Activated CD4-positive, alpha-beta T cell treated with anti-CD3 and anti-CD28 coated beads, Interleukin-10, Interleukin-2, amounts not matched to agents 100 ng/mL and 50 ng/mL, durations not matched to agents 16 hours and 8 hours (primary cell): ENCODE measurements at places on chromosomes 2 and 18.

GRCh38 chr2:206160125-206160806 is 571 bp downstream of the EEF1B2 start:
- DNase-seq, result peak; percentile 11

GRCh38 chr2:240685771-240686371 is 3.2 kb upstream of the AQP12B start:
- DNase-seq, result no peak

GRCh38 chr18:40371673-40372072 is 1583.4 kb upstream of the PIK3C3 start:
- no peak for DNase-seq

DNA sequence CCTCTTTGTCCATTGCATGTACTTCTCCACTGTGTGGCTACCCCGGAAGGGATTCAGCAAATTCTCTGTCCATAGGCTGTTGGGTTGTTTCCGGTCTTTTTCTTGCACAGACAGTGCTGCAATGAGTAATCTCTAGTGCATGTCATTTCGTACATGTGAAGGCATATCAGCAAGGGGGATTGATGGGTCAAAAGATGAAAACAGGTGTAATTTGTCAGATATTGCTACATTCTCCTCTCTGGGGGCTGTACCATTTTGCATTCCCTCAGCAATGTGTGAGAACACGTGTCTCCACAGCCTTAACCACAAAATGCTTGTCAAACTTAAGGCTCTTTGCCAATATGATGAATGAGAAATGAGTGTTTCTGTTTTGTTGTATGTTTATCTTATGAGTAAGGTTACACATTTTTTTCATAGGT is 60.5 kb downstream of the KLHL29 start:
- peak; percentile 10 for DNase-seq

DNA sequence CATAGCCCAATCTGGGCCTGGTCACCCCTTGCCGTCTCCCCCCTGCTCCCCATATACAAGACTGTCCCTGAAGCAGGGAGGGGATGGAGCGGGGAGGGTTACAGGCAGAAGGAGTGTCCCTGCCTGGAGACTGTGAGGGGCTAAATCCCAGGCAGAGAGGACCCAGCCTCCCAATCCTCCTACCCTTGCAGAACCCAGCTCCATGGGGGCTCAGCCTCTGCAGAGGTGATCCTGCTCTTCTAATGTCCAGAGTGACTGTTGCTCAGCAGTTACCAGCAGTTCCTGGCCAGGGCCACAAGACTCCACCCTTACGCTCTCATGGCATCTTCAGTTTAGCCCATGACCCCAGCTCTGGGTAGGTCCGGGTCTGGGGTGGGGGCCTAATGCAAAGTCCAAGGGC is 58.1 kb downstream of the COA5 start:
- no peak for DNase-seq

DNA sequence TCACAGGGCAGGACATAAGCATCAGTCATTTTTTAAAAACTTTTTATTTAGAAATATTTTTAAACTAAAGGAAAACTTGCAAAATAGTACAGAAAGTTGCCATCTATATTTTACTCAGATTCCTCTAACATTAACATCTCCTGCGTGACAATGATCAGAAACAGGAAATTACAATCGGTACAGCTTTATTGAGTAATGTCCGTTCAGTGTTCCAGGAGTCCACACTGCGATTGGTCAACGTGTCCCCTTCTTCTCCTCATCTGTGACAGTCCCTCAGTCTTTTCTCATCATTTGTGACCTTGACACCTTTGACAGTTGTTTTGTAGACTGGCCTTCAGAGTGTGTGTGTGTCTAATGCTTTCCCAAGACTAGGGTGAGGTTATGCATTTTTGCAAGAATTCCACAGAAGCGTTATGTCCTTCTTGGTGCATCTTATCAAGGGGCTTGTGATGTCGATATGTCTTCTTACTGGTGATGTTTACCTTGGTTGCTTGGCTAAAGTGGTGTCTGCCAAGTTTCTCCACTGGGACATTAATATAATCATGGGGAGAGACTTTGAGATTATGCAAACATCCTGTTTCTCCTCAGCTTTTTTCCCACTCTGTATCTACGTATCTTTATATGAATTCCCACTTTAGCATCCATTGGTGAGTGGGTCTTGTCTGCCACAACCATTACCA is 21.4 kb upstream of the TMEM177 start:
- DNase-seq, result no peak

DNA sequence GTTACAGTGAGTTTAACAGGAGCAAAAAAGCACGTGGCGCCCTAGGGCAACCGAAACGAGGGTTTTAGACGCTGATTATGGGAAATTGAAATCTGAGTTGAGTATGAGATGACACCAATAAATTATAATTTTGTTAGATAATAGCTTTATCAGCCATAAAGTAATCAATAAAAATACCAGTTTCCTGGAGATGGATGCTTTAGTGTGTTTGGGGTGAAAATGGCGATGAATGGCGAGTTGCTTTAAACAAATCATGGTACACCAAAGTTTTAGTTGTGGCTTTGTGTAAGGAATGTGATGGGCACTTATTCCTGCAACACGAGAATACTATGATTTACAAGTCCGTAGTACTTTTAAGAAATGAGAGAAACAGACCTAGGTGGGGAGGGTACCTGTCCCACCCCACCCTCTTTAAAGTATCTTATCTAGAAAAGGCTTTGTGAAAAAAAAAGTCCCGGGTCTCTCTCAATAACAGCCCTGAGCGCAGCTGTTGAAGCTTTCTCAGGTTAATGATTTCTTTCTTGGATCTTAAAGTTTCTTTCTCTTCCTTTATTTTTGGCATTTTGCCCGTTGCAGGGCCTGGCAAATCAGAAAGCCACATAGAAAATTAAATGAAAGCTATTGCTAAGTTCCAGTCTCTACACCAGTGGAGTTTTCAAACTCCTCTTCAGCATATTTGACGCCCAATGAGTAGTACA is 1.5 kb upstream of the RRM2 start:
- DNase-seq, result peak; percentile 32

GRCh38 chr2:9762164-9762563 is 81.1 kb upstream of the TAF1B start:
- DNase-seq, result no peak

DNA sequence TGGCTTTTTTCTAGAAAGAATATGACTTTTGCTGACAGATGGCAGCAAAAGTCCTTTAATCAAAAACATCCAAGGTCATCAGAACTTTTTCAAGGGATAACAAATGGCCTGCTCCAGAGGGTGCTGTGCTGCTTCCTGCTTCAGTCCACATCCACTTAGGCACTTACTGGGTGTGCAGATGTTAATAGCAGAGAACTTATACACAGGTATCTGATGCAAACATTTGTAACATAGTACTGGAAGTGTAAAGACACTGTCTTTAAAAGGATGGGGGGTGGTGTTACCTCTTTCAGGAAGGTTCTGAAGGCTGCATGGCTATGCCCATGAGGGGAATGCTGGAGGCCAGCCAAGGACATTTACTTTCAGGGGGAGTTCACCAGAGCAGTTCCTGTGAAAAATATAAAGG is 5.5 kb downstream of the HOXD8 start:
- no peak for DNase-seq

- DNase-seq, result no peak
Observed at GRCh38 chr2:52402128-52402527, 1365.5 kb upstream of the CHAC2 start.

GRCh38 chr2:30249354-30249753 is 18.0 kb downstream of the LBH start:
- no peak for DNase-seq

DNA sequence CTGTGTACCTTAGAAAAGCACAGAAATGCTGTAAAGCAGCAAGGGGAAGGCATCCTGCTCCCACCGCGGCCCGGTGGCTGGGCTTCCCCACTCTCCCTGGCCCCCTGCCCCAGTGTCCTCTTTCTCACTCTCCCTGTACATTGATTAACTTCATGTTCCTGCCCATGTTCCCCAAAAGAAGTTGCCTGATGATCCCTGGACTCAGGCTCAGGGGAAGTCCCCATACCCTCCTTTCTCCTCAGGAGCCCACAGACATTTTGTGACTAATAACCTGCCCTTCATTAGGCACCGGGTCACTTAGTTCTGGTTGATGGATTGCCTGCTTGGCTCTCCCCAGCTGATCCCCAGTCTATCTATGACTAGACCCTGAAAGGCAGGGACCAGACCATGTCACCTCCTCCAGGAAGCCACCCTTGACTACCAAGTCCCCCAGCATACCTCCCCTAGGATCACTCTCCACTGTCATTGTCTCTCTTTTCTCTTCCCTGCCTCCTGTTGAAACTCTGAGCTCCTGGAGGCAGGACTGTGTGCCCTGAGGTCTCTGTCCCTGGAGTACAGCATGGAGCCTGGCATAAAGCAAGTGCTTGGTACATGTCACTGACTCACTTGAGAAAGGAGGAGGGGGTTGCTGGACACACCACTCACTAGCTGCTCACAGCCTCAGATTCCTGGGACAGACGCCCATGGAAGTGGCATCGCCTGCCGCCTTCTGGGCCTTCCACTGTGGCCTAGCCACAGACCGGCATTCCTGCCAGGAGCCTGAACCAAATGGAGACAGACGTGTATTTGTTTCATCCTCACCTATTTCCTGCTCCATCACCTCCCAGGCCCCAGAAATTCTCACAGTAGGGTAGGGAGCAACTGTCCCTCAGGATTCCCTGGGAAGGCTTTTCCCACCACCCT is 13.5 kb downstream of the MALL start:
- no peak for DNase-seq

DNA sequence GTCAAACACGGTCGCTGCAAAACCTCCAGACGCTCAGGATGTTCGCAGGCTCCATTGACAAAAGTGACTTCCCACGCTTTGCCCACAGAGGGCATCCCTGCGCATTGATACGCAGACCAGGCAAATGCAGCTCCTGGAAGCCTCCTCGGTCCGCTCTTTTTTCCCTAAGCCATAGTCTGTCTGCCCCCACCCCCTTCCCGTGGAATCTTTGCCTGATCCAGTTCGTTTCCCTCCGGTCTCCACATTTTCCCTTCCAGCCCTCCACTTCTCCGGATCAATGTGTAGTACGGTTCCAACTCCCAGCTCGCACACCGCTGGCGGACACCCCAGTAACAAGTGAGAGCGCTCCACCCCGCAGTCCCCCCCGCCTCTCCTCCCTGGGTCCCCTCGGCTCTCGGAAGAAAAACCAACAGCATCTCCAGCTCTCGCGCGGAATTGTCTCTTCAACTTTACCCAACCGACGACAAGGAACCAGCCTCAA is at the start of gene DCC:
Gene DCC, plus strand, starts transcription at position 307 of the 481 bp plus-strand sequence. CDS start 591 bp downstream, outside the sequence.
- DNase-seq, result peak; percentile 2

- no peak for DNase-seq
Observed at GRCh38 chr2:229033816-229034215, 237.3 kb downstream of the PID1 start.

- DNase-seq, result no peak
Observed at GRCh38 chr2:59868981-59869380, 684.5 kb downstream of the BCL11A start.

DNA sequence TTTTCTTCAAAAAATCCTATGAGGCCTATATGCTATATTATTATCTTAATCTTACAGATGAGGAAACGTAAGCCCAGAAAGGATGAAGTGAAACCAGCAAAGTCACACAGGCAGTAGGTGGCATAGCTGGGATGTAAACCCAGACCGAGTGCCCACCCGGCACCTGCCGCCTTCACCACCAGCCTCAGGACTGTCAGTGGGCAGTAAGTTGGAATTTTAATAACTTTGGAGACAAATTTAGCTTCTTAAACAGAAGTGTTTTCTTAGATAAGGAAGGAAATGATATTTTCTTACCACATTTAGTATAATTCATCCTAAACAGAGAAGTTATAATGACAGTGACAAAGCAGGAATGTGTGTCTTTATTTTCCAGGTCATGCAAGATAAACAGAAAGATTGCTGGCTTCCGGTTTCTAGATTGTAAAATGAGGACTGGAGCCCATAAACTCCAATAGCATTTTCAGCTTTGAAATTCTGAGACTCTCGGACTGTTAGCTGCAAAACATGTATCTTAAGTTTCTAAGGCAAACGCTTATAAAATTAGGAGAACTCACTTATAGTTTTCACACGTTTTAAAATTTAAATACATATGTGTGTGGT is 59.3 kb downstream of the CD8B2 start:
- no peak for DNase-seq

- no peak for DNase-seq
Observed at GRCh38 chr2:28488858-28489575, 6.8 kb upstream of the PLB1 start.

DNA sequence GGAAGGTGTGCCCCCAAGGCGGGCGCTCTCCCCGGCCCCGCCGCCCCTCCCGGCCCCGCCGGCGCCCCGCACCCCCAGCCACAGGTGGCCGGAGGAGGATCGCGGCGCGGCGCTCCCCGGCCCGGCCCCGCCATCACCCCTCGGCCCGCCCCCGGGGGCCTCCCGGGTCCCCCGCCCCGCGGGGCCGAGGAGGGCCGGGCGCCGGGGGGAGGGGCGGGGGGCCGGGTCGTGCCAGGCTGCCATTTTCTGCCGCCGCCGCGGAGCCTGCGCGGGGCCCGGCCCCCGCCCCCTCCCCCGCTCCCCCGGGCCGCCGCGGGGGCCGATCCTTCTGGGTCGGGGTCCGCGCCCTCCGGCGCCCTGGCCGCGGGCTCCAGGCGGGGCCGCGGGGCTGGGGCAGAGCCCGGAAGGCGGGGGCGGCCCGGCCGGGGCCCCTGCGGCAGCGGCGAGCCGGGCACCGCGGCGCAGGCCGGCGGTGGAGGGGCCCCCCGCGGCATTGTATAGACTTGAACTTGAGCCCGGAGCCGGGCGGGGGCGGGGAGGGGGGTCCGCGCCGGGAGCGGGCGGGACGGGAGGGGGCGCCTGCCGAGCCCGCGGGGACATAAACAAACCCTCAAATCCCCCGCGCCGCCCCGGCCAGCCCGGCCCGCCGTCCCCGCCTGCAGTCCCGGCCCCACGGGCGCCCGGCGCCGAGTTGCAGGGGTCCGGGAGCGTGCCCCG is 556 bp downstream of the DNMT3A start:
- no peak for DNase-seq

DNA sequence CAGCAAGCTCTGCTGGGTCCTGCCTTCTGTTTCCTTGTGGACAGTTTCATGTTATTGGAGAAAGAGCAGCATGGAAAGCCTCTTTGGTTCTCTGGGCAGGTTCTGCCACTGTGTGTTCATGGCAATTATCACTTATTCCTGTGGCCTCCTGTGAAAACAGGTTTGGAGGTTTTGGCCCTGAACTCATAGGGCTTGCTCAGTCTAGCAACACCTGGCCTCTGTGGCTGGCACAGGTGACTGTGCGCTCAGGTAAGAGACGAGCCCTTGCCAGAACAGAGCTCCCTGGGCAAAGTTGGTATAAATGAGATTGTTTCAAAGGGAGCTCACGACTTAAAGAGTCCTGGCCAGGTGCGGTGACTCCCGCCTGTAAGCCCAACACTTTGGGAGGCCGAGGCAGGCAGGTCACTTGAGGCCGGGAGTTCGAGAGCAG is 5.7 kb downstream of the CEP68 start:
- DNase-seq, result no peak
